ENCODE measurements at places on chromosomes 1 and 21.

DNA sequence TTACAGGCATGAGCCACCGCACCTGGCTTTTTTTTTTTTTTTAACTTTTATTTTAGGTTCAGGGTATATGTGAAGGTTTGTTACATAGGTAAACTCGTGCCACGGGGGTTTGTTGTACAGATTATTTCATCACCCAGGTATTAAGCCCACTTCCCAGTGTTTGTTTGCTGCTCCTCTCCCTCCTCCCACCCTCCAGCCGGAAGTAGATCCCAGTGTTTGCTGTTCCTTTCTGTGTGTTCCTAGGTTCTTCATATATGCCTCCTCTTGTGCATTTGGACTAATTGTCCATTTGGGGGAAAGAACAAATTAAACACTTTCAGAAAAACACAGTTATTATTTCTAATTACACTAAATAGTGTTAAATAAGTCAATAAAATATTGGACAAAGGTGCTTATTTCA lies 1.1 kb upstream of the SLC2A7 start:
- DNase-seq = no peak

DNA sequence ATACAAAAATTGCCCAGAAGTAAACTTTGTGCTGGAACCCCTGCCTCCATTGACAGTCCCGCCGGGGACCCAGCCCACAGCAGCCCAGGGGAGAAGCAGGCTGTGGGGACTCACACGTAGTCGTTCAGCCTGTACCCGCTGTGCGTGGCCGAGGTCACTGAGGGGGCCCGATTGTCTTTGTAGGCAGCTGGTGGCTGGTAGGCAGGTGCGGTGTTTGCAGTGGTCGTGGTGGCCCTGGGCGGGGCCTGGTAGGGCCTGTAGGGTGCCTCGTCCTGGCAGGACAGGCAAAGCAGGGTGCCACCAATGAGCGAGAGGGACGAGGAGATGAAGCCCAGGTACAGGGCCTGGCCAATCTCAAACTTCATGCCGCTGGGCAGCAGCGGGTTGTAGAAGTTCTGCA lies 19.1 kb downstream of the CLDN14 start:
- no peak for DNase-seq

DNA sequence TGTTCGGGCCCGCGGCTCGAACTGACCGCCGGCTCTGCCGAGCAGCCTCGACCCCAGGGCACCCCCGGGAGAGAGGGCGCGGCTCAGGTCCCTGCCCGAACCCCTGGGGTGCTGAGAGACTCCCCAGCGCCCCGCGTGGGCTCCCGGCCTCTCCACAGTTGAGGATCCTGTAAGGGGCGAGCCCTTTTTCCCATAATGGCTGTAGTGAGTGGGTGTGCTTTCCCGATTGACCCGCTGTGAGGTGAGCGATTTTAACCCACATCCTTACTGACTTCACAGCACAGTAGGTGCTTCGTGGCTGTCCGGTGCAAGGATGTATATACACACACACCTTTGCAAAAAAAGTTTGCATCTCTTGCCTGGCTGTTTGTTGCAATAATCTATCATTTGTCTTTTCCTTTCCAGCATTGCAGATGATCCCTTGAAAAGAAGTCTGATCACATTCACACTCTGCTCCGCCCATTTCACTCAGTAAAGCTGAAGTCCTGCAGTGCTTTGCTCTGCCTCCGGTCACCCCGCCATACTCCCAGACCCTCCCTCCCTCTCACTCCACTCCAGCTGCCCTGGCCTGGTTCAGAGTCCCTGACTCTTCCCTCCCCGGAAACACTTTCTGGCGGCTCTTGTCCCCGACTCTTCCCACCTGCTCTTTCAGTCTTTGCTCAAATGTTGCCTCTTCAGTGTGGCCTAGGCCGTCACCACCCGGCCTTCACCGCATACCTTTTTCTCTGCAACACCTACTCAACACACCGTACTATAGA lies 955 bp upstream of the UBE2G2 start:
- peak; percentile 61 for DNase-seq

- no peak for DNase-seq
Observed at GRCh38 chr1:199472018-199472417, 555.5 kb upstream of the NR5A2 start.

DNA sequence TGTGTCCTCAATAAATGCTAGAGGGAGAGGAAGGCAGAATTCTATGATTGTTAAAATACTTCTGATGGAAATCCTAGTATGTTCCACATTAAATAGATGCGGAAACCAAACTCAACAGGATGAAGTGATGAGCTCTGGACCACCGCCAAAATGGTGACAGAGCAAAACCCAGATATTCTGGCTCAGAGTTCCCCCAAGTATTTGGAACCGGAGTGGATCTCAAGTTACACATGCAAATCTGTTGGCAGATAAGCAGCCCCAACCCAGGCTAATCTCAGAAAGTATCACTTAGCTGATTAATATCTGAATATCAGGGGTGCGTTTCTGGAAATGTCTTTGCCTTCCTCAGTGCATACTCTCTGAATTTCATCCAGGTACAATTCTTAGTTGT lies 17.4 kb upstream of the GRHL3 start:
- no peak for DNase-seq

- no peak for DNase-seq
Observed at GRCh38 chr1:21324368-21325141, 34.3 kb upstream of the ECE1 start.

DNA sequence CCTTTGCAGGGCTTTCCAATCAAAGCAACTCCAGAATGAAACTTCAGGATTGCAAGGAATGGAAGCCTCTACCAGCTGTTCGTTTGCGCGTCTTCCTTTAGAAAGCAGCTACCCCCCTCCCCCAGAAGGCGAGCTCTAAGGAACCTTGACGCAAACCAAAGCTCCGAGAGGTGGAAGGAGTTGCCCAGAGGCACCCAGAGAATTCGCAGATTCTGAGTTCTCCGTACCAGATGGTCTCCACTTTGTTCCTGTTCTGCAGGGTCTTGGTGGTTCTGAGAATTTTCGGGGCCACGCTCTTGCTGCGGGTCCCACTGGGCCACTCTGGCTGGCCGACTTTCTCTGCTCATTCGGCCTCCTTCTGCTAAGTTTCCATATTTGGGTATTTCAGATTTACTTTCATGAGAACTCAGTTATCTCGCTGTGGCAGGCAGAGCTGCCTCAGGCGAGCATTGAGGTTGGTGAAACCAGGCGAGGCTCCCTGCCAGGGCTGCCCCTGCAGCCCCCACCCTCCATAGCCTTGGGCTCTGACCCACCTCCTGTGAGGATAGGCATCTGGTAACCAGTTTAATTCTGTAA lies 801 bp downstream of the TRAF5 start:
- no peak for DNase-seq

DNA sequence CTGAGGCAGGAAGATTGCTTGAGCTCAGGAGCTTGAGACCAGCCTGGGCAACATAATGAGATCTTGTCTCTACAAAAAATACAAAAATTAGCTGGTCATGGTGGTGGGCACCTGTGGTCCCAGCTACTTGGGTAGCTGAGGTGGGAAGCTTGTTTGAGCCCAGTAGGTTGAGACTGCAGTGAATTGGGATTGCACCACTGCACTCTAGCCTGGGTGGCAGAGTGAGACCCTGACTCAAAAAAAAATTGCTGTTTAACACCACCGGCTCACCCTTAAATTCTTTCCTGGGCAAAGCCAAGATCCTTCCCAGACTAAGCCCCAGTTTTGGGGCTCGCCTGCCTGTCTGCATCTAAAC lies 6.6 kb upstream of the NSUN4 start:
- DNase-seq = no peak

GRCh38 chr1:56799605-56800400 lies 19.4 kb downstream of the FYB2 start:
- no peak for DNase-seq

DNA sequence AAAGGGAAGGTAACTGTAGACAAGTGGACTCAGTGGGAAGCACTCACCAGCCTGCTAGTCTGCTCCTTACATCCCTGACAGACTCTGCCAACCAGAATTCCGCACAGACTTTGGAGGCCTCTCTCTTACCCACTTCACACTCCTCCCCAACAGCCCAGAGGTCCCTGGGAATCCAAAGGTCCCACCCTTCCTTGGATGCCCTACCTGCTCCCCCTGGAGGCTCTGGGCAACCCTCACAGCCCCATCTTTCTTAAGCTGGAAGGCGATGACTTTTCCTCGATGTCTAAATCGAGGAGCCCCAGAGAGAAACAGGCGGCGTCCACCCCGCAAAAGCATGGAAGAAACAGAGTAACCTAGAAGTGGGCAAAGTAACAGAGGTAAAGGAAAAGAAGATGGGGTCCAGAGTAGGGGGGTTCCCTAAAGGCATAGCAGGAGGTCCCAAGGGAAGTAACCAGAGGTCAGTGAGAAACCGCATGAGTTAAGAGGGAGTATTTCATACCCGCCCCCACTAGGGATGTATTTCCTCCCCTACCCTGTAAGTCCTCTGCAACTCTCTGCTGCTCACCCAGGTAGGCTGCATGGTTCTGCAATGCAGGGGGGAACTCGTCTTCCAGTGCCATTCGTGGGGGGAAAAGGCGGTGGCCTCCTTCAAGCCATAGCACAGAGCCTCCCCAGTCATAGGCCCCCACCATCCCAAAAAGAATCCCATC lies 8.4 kb downstream of the ITGA10 start:
- DNase-seq = no peak

GRCh38 chr1:7257225-7257624 lies 472.0 kb downstream of the CAMTA1 start:
- peak; percentile 76 for DNase-seq

GRCh38 chr21:31873696-31874599 lies 1.1 kb downstream of the HUNK start:
- peak; percentile 61 for DNase-seq

Measured in NCI-H1417 (cell line).